ENCODE measurements at places on chromosomes 11 and 22. TPM values are rescaled to one million over a fixed set of nuclear protein-coding genes. Genes with fewer than 3 reads are reported as not detected.

DNA sequence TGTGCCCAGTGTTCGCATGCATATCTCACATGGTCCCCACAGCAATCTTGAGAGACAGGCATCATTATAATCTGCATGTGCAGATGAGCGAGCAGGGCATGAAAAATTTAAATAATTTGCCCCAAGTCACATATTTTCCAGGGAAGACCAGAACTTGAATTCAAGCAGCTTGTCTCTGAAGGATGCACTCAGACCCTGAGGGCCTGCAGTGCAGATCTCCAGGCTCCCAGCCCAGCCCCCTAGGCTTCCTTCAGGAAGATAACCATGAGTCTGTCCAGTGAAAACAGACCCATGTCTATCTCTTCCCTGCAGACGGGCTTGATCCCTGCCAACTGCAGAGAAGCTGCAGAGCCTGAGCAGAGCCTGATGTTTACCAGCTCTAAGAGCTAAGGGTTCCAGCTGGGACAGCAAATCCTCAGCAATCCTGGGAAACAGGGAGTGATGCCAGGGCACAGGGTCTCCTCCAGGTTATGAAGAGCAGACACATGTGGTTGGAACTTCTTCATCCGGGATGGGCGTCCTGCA, 55.1 kb downstream of the NAV2 start:
- no peak for DNase-seq

VWCE gene
- 0.85 TPM for total RNA-seq

DNA sequence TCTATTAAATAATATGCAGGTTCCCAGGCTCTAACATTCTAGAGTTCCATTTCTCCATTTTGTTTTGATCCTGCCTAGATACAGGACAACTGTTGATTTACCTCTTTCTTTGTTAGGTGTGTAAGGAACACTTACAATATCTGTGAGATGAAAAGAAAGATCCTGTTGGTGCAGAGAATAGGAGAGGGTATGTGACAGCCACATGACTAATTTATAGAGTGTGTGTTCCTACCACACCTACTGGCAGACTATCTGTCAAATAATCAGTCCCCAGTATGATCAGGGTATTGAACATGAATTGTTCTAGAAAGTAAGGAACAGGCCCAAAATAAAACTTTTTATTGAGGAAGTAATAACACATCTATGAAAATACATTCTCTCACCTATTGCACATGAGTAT, 10.2 kb downstream of the MMP10 start:
- DNase-seq, result no peak

CADM1 gene
- 15.5 TPM for total RNA-seq

DNA sequence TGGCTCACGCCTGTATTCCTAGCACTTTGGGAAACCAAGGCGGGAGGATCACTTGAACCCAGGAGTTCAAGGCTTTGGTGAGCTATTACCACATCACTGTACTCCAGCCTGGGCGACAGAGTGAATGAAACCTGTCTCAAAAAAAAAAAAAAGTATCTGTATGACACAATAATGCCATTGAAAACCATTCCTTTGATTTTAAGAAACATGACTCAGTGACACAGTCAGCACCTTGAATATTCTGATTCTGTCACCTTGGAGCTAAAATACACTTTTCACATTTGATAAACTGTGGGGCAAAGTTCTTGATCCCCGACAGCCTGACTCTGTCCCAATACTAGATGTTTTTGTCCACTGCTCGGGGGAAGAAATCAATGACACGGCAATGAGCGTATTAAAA, 16.7 kb upstream of the ELFN2 start:
- DNase-seq, result no peak

DNA sequence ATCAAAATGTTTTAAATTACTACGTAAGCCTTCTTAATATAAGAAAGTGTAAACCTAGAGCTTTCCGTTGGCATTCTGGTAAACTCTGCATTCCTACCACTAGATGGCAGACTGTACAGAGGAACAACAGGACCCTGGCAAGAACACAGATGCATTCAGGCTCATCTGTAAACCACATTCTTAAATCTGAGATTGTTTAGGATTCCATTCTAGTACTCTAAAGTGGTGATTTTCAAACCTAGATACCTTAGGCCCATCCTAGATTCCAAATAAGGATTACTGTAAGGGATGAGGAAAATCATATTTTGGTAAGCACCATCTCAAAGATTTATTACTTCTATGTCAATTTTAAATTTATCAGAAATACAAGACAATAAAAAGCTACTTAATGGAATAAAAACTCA, 26.9 kb downstream of the PICALM start:
- peak; percentile 66 for DNase-seq

DNA sequence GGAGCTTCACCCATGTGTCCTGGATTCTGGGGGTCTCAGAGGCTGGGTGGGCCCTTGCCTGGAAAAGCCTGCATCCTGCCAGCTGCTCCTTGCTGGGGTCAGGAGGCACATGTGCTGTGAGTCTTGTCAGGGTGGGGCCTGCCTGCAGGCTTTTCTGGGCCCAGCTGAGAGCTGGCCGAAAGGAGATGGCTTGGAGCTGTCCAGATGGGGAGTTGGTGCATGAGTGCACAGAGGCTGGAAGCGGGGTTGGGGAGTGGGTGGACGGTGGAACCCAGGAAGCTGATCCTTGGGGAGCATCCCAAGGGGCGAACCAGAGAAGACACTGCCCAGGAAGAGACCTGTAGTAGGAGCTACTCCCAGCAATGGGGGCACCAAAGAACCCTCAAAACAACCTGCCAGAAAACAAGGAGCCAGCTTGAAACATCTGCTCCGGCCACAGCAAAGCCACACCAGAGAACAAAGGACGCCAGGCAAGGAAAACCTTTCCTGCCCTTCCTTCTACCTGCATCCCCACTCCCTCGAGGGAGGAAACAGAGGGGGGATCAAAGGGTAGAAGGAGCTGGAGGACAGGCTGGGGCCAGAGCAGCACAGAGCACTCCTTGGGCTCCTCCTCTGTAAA, 8.2 kb upstream of the KCTD17 start:
- DNase-seq, result no peak

TRPM5 gene
- not detected for total RNA-seq

DNA sequence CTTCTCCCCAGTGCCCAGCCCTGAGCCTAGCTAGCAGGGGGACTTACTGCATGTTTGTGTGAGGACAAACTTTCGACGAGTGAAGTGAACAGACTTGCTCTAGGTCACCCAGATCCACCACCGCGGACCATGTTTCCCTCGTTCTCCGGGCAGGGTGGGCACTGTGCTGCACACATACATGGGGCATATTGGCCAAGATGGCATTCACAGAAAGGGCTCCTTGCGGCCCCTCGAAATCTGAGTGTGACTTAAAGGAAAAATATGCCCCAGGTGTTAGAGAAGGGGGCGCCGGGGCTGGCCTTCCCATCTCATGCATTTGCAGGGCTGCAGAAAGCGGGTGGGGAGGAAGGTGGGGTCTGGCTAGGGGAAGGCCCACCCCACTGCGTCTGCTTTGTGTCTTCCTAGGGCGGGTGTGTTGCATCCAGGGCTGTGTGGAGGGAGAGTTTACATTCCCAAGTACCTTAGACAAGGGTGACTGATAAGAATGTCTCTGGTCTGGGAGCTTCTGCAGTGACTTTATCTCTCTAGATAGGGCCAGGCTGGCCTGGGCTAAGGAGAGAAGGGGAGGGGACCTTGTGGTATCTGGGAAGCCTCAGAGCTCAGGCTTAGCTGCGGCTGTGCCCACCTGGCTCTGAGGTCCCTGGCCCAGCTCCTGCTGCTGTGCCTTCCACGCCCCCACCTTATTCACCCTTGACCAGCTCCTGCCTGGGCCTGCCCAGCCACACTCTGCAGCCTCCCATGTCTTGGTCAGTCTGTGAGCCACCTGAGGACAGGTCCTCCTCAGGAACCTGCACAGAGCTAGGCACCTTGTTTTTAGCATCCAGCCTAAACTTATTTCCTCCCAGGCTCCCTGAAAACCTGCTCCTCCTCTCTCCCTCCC, 45.8 kb downstream of the LRRC32 start:
- no peak for DNase-seq

DNA sequence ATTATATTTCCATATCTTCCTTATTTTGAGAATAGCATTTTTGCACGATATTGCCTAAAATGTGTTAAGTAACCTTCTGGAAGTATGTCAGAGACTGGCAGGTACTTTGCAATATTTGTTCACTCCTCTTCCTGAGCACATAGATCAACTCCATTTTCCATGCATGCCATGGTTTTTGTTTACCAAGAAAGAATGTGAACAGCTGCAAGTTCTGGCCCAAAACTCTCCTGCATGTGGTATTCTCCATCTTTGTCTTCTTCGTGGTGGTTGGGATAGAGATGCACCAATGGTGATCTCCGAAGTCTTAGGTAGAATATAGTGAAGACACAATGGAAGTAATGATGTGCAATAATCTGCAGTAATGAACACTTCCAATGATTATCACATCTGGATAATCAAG, 2241.0 kb upstream of the RAG2 start:
- no peak for DNase-seq

XKR3 gene
- not detected for total RNA-seq

DNA sequence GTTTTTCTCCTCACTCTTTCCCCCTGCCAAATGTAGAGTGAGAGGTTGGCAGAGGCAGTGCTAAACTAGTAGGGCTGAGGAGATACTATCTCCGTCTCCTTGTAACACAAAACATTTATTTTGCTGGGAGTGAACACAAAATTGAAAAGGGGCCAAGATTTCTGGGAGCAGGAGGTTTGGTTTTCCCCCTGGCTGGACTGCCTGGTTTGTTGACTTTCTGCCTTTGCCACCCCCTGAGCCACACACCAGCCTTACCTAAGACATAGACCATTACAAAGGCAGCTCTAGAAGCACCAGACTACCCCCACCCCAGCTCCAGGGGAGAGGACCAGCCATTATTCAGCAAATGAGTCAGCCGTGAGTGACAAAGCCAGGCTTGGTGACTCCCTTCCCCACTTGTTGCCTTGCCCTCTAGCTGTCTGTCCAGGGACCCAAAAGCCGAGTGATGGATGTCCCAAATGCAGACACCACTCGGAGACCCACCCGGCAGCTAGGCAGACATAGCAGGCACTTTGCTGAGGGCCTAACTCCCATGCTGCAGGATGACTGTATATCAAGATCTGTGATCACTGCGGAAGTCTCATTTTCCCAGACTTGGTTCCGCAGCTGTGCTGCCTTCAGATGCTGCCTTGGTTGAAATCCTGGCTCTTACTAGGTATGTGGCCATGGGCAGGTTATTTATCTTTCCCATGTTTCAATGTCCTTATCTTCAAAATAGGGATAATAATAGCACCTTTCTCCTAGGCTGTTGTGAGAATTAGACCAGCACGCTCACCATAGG, 17.7 kb upstream of the CDON start:
- DNase-seq, result no peak

- DNase-seq, result no peak
These were observed 424.1 kb upstream of the TENM4 start for GRCh38 chr11:79864882-79865281.

DNA sequence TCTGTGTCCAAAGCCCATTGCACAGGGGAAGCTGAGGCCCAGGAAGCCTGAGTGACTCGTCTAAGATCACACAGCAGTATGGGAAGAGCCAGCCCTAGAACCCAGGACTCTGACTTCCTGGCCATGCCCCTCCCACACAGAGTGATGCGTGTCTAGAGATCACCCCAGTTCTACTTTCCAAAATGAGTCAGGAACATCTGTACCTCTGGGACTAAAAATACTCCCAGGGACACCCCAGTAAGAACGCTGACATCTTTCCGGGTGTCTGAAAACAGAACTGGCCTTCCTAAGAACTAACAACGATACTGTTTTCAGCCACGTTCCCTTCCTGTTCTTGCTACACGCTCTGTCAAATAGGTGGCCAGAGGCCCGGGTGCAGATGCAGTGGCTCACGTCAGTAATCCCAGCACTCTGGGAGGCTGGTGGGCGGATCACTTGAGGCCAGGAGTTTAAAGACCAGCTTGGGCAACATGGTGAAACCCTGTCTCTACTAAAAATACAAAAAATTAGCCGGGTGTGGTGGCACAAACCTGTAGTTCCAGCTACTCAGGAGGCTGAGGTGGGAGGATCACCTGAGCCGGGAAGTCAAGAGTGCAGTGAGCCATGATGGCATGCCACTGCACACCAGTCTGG, 21.7 kb upstream of the PDGFB start:
- DNase-seq, result no peak

- no peak for DNase-seq
These were observed 47.2 kb downstream of the GALNT18 start for GRCh38 chr11:11574373-11575287.

DNA sequence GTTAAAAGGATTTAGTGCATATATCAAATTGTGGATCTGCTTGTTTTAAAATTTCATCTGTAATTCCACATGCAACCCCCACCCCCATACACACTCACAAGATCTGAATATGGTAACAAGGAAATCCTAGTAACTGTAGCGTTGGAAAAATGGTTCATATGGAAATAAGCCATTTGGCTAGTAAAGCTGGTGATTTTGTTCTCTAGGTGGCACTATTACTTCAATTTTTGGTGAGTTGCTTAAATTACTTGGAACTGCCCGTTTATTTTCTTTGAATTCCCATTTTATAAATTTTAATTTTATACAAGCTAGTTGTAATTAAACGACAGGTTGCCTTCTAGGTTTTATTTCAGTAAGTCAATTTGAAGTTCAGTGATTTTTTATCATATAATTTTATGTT, 5.3 kb downstream of the BDNF start:
- no peak for DNase-seq

GRCh38 chr11:113684496-113684895, 21.6 kb downstream of the TMPRSS5 start:
- peak; percentile 16 for DNase-seq

DNA sequence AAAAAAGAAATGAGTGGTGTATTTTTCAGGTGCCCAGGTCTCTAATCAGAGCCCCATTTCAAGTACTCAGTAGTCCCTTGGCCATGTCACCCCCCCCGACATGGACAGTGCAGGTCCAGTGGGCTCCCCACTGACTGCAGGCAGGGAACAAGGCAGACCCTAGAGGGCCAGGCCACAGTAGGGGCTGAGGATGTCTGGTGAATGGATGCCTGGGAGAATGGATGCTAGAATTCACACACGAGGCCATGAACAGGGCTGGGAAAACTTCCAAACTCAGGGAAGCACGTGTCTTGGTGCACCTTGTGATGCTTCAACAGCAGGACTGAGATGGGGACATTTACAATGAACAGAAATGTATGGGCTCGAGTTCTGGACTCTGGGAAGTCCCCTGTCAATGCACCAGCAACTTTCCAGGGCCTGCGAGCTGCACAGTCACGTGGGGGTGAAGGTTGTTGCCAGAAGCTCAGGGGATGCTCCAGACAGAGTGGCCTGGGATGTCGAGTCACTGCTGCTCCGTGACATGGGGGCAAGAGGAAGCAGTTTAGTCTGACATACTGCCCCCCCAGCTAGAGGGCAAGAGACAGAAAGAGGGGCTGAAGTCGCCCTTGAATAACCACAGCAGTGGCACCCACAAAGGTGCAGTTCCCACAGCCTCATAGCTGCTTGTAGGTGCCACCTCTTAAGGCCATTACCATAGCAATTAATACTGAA, 3.1 kb downstream of the APOBEC3G start:
- no peak for DNase-seq

TTC36 gene
- not detected for total RNA-seq
